ENCODE measurements at places on chromosomes 1 and 21.

DNA sequence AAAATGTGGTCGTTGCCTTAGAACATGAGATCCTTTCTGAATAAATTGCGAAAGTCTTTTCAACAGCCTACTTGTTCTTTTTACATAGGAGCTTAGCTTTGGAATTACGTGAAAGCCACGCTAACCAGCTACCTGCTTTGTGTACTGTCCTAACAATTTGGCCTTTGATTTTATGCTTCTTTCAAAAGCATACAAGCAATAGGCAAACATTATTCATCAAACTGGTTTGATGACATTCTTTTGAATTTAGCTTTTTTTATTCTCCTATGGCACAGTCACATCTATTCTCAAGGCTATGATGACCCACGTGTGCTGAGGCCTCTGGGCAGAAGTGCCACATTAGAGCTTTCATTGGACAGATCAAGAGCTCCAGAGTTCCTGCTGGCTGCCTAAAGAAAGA, 178.0 kb upstream of the DPT start:
- DNase-seq: no peak

- DNase-seq: no peak
Observed at GRCh38 chr1:173717238-173717637, 2.5 kb downstream of the KLHL20 start.

- DNase-seq: no peak
Observed at GRCh38 chr1:63773496-63773814, 362 bp upstream of the ROR1 start.

GRCh38 chr1:59328353-59328752, 31.5 kb downstream of the FGGY start:
- DNase-seq: no peak

DNA sequence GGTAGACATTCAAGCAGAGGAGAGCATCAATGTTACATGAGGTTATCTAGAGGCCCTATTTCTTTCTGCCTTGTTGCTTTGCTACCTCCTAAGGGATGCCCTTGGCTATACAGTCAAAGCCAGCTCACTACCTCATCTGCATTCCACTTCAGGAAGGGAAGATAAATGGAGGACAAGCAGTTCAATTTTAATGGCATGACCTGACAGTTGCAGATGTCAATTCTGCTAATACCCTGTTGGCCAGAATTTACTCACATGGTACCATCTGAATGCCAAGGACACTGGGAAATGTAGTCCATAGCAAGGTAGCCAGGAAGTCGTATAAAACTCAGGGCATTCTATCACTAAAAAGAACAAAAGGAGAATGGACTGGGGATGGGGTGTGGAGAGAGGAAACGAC, 31.5 kb downstream of the PALMD start:
- no peak for DNase-seq

DNA sequence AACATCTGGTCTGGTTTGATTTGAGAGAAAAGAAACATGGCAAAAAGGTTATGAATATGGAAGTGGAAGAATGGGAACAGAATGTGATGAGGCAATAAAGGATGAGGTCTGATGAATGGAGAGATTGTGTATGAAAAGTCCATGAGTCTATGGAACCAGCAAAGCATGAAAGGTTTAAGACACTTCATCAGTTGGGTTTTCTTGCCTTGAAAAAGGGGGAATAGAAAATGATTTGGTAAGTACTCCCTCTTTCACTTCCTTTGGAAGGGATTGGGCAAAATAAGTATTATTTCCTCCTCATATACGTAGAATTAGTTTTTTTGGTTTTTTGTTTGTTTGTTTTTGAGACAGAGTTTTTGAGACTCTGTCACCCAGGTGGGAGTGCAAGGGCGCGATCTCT, 155.8 kb downstream of the TRIM33 start:
- DNase-seq: no peak

- no peak for DNase-seq
Observed at GRCh38 chr1:38891753-38892152, 10.4 kb upstream of the GJA9 start.

- DNase-seq: no peak
Observed at GRCh38 chr1:153649137-153649862, 9.2 kb upstream of the SNAPIN start.

- no peak for DNase-seq
Observed at GRCh38 chr1:50368179-50369007, 54.9 kb downstream of the DMRTA2 start.

DNA sequence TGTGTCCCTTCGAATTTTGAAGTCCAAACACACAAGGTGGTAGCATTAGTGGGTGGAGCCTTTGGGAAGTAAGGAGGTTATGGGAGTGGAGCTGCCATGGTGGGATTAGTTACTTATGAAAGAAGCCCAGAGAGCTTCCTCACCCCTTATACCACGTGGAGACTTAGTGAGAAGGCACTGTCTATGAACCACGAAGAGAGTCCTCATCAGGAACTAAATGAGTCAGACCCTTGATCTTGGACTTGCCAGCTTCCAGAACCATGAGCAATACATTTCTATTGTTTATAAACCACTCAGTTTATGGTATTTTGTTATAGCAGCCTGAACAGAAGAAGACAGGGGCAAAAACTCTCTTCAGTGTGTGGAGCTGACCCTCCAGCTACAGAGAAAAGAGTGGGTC, 259.3 kb upstream of the AJAP1 start:
- no peak for DNase-seq

GRCh38 chr1:237570530-237570929, 320.2 kb downstream of the ZP4 start:
- DNase-seq: no peak

DNA sequence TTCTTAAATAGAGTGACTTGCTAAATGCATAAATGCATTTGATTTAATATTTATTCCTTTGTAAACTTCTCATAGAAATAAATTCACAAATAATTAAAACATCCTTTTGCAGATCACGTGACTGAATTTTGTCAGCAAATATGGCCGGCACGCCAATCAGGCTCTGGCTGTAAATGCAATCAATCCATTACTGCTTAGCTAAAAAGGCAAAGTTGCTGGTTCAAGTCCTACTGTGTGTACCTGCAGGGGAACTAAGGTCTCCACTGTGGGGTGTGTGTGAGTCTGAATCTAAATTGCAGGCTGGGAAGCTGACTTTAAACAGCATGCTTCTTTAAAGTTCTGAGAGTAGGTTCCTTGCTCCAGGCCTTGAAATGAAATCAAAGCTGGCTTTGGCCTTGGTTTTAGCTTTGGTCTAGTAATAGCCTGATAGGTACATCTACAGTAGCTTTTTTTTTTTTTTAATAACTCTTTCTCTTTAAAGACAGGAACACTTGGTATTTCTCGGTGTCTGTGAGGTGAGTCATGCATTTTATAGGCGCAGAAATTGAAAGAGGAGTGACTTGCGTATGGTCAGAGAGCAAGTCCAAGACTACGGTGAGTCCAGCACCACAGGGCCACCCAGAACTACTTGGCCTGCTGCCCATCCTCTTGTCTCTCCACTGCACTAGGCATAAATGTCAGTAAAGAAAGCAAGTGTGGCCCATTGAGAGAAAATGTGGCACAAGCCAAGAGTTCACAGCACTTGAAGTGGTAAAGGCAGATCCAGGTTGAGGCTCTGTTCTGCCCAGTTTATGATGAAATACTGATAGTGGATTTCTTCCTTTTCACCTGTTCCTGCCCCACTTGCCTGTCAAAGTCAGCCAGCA, 36.2 kb upstream of the LYST start:
- DNase-seq: no peak

- DNase-seq: no peak
Observed at GRCh38 chr1:181541458-181541857, 58.1 kb downstream of the CACNA1E start.
